CD4-positive, alpha-beta T cell treated with Interleukin-4 for 1 hour (primary cell): ENCODE measurements at places on chromosomes 1 and 21.

DNA sequence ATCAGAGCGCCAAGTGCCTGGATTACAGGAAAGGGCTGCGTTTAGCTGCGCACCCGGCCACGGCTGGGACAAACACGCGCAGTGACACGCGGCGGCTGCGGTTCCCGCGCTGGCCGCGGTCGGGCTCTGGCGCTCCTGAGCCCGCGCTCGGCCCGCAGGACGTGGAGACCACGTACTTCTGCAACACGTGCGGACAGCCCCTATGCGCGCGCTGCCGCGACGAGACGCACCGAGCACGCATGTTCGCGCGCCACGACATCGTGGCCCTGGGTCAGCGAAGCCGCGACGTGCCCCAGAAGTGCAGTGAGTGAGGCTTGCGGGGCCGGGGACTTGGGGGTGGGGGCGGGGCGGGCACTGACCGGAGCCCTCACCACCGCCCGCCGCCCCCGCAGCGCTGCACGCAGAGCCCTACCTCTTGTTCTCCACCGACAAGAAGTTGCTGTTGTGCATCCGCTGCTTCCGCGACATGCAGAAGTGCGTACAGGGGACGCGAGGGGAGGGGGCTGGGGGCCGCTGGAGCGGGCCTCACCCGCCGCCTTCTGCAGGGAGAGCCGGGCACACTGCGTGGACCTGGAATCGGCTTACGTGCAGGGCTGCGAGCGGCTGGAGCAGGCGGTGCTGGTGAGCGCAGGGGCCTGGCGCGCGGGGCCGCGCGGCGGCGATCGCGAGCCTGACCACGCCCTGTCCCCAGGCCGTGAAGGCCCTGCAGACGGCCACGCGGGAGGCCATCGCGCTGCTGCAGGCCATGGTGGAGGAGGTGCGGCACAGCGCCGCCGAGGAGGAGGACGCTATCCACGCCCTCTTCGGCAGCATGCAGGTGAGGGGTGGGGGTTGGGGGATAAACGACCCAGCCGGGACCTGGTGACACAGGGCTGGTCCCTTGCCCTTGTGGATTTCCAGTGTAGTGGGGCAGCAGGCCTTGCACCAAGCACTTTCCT lies 3.1 kb downstream of the RNF207 start:
- peak; percentile 33 for DNase-seq

DNA sequence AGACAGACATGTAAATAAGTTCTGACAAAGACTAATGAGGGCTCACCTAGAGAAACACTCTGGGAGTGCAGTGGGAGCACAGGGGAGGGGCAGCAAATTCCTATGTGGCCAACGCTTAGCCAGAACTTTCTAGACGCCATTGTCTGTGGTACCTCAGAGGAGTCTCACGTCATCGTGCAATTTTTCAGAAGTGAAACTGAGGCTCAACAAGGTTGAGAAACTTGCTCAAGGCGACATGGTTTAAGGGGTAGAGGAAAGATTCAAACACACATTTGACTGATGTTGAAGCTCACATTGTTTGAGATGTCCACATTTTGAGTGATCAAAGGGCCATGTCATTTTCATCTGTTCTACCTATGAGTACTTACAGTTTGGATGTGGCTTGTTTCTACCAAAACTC lies 152.6 kb upstream of the LMO4 start:
- no peak for DNase-seq

GRCh38 chr1:110800079-110800478 lies 72.9 kb upstream of the CD53 start:
- DNase-seq = no peak

- DNase-seq = no peak
Observed at GRCh38 chr1:109149874-109150601, 36.1 kb downstream of the ELAPOR1 start.

GRCh38 chr1:1124786-1125642 lies 9.1 kb upstream of the C1orf159 start:
- no peak for DNase-seq

DNA sequence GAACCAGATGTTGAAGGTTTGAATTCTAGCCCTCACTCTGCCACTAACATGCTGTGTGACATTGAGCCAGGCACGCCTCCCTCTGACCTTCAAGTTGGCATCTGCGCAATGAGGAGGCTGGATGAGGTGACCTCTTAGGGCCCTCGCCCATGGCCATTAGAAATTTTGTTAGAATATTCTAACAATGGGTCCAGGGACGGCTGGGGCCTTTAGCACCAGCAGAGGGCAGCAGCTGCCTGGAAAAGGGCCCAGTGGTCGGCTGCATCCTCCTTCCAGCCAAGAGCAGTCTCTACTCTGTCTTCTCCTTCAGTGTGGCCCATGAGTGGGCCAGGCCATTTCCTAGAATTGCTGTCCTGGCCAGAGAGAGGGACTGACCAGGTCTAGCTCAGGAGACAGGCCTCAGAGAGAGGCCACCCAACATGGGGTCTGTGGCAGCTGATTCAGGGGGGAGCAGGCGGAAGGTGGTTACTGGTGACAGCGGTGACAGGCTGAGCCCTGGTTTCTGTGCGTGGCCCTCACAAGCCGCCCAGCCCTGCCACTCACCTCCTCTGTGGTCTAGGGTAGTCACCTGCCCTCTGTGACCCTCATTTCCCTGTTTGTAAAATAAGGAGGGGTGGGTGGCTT lies 101.3 kb upstream of the ACTL8 start:
- DNase-seq = peak; percentile 8
